ENCODE measurements at places on chromosomes 3 and 15.

DNA sequence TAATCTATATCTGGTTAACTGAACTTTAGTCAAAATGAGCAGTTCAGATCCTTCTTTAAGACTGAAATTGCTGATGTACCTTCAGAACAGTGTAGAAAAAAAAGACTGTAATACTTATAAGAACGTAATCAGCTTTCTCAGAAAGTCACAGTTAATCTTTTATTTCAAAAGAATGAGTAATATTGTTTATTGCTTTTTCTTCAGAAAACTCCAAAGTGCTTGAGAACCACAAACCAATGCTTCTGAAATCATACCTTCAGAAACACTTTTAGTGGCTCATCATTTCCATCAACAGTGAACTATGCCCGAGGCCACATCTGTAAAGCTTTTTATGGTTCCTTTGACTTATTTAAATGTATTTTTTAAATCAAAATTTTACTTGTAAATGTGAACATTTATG, 33.3 kb upstream of the CLASP2 start:
- DNase-seq, result no peak

- DNase-seq, result no peak
Observed at GRCh38 chr15:62402687-62403086, 237.6 kb upstream of the C2CD4B start.

DNA sequence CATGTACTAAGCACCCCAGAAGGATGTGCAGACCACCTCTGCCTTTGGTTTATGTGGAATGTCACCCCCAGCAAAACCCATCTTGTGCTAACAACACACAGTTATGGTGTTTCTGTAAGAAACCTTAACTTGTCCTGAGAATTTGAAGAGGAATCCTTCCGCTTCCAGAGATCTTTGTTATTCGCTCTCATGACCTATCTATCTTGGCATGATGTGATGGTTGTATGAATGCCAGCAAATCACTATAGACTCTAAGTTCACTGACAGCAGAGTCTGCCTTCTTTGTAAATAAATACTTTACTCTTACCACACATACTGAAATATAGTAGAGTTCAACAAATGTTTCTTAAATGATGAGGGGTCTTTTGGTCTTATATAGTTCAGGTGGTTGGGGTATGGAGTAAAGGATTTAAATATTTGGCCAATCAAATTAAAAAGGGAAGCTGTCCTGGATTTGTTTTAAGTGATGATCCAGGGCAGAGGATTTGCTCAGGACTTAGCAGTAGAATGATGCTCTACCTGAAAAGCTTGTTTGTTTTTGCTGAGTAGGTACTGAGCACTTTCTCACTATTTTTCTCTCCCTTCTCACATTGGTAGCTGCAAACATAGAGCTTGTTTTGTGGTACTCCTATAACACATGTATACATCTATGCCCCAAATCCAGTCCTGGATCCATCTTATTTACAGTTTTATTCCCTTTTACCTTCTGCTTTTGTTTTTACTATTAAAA, 27.9 kb upstream of the RTP1 start:
- no peak for DNase-seq

DNA sequence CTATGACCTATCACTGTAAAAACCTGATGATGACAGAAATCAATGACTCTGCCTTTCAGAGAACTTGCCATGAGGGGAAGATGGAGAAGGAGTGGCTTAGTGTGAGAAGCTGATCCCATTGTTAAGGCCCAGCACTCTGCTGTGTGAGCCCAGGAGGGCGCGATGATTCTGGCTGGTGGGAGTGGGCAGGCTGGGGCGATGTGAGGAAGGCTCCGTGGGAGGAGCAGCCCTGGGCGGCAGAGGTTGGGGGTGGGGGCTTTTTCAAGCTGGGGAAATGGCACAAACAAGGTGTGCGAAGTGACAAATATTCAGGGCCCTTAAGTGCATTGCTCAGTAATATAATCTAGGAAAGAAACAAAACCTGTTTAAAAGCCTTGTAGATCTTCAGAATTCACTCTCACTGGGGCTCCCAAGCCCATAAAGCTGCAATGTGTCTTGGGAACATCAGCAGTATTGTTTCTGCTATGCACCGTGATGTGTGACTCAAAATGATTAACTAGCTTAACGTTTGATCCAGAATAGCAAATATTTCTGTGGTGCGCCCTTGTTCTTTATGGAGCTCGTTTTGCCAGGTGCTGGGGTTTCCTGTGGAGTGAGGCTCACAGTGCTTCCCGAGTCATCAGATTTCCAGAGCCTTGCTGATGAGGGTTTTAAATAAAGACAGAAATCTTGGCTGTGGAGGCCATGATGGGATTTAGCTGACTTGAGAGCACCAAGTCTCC, 141.0 kb downstream of the CHDH start:
- no peak for DNase-seq

DNA sequence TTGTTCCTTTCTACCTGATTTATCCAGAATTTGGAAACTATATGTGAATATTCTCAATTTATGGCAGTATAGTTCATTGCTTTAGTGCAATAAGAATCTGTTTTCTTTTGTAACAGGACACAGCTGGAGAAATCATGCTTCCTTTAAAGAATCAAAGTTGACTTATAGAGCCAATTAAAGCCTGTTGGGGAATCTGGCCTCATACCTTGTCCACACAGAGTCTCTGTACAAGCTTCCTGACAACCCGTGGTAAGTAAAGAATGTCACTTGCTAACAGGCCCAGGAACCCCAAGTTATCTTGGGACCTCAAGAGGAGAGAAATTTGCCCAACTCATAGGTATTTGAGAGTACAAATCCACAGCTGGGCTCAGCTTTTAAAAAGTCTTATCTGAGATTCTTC, 10.2 kb downstream of the ZNF445 start:
- DNase-seq, result no peak

GRCh38 chr15:32941823-32942222, 224.0 kb downstream of the GREM1 start:
- no peak for DNase-seq

GRCh38 chr3:25355998-25356397, 72.1 kb upstream of the RARB start:
- no peak for DNase-seq

- no peak for DNase-seq
Observed at GRCh38 chr3:10438902-10439610, 66.3 kb downstream of the ATP2B2 start.

DNA sequence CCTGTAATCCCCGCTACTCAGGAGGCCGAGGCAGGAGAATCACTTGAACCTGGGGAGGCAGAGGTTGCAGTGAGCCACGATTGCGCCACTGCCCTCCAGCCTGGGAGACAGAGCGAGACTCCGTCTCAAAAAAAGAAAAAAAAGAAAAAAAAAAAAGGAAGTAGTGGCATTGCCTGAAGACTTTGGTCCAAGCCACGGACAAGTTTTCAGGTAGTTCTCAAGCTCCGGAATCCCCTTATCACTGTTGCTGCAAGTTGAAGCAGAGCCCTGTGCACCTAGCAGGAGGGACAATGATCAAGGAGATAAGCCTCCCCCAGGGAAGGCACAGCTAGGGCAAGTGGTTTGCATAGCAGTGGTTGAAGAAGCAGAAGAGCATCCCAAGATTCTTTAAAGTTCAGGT, 97.6 kb downstream of the MEX3B start:
- no peak for DNase-seq

GRCh38 chr3:121648219-121648958, 12.3 kb downstream of the HCLS1 start:
- DNase-seq, result no peak

DNA sequence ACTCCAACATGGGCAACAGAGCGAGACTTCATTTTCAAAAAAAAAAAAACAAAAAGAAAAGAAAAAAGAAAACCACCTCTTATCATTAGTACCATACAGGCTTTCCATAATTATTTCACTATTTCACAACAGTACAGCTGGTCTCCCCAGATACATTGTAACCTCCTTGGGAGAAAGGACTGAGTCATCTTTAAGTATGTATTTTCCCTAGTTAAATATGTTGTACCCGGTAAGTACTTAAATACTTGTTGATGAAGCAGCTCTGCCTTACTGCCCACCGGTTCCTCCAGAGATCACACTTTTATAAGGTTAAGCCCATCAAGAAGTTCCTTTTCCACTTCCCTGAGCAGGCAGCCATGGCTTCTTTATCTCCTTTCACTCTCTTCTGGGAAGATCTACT, 789.5 kb upstream of the CFAP20DC start:
- DNase-seq, result no peak

GRCh38 chr15:29835301-29835700, 13.0 kb upstream of the TJP1 start:
- DNase-seq, result no peak

DNA sequence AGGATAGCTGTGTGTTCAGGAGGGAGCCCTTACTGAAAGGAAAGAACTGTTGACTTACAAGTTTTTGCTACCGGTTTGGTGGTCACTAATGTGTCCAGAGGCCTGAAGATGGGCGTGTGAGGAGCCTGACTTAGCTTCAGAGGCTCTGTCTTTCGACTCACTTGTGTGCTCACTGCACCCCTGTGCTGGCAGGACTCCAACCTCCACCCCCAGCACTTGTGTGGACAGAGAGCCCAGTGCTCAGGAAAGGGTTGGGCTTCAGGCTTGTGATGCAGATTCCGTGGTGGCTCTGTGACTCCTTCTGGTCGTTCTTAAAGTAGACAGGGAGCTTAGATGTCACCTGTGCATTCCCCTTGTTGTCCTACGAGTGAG, 100.9 kb downstream of the PGPEP1L start:
- no peak for DNase-seq

DNA sequence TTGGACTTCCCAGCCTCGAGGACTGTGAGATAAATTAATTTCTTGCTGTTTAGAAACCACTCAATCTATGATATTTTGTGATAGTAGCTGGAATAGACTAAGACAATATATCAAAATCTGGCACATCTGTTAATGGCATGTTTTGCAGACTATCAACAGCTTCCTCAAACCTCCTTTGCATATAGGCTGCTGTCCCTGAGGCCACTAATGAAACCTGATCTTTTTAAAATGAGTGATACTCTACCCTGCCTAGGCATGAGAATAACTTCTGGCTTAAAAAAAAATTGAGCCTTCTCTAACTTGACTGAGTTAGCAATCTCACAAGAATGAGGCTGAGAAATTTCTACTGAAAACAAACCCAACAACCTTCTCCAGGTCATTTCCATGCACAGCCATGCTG, 176.0 kb upstream of the CRBN start:
- no peak for DNase-seq

DNA sequence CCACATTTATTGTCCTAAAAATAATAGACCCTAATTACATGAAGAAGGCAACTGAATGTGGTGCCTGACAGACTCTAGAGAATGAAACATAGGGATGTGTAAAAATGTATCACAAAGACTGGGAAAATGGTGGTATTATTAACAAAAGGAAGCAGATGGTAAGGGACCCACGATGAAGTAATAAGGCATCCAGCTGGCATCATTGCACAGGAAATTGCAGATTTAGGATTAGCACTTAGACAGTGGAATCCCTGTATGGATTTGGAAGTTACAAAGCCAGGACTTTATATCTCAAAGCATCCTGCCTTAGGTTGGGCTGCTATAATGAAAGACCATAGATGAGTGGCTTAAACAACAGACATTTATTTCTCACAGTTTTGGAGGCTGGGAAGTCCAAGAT, 104.3 kb downstream of the PPM1L start:
- no peak for DNase-seq

Measured in brain (organoid and tissue), 16 donors.